ENCODE measurements at places on chromosomes 1 and 21.

GRCh38 chr1:115437196-115437595 is 99.1 kb upstream of the NGF start:
- DNase-seq = no peak

GRCh38 chr1:179168536-179168935 is 60.9 kb downstream of the ABL2 start:
- DNase-seq = no peak

- no peak for DNase-seq
These were observed 14.7 kb downstream of the KIAA1614 start for GRCh38 chr1:180927348-180927747.

DNA sequence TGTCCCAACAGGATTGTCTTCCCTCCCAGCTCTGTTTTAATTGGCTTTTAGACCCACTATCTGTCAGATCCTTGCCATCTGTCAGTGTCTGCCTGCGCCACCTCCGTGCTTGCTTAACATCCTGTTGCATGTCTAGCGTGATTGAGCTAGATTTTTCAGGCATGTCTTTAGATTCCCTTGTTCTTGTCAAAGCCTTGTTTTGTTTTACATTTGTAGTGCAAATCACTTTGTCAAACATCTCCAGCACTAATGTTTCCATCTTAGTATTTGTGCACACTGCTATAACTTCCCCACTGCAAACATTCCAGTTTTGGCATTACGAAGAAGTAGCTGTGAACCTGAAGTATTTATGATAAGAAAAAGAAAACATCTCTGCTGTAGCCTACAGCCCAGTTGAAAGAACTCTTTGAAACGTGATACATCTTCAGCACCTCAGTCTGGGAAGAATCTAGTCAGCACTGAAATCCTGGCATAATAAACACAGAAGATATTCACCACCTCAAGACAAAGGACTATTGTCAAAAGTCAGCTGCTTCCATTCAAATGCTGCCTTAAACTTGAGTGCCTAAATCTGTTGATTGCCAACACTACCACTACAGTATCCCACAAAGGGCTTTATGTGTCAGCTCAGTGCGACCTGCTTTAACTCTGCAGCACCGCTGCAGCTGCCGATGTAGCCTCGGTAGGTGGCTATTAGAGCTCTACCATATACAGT is 105.0 kb downstream of the FNBP1L start:
- no peak for DNase-seq

- no peak for DNase-seq
These were observed 48.5 kb upstream of the LRRN2 start for GRCh38 chr1:204733869-204734596.
